Tongue (tissue), 3 donors: ENCODE measurements at places on chromosomes 4 and X. TPM values are rescaled to one million over a fixed set of nuclear protein-coding genes. Genes with fewer than 3 reads are reported as not detected.

HMX1 gene
- total RNA-seq = not detected

DNA sequence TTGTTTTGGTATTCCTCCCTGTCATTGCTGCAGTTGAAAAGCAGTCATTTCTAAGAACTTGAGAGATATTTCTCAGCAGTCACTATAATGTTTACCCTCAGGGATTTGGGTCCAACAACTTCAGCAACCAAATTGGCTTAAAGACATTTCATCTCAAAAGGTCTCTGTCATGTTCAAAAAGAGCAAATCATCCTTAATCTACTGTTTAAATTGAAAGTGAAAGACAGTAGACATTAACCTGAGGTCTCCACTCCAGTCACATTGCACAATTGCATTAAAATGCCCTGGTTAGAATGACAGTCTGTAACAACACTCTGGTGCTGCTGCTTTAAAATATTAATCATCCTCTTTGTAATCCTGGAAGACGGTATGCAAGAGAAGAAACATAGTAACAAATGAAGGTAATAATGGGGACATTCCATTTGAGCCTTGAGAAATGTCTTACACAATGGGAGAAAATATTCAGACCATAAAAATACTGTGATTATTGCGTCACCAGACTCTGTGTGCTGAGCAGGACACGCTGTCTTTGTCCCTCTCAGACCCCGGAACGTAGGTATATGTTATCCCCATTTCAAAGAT, 90.2 kb upstream of the UNC5C start:
- DNase-seq = no peak

PDGFC gene
- total RNA-seq = 25.8 TPM

FAM9C gene
- total RNA-seq = not detected

DNA sequence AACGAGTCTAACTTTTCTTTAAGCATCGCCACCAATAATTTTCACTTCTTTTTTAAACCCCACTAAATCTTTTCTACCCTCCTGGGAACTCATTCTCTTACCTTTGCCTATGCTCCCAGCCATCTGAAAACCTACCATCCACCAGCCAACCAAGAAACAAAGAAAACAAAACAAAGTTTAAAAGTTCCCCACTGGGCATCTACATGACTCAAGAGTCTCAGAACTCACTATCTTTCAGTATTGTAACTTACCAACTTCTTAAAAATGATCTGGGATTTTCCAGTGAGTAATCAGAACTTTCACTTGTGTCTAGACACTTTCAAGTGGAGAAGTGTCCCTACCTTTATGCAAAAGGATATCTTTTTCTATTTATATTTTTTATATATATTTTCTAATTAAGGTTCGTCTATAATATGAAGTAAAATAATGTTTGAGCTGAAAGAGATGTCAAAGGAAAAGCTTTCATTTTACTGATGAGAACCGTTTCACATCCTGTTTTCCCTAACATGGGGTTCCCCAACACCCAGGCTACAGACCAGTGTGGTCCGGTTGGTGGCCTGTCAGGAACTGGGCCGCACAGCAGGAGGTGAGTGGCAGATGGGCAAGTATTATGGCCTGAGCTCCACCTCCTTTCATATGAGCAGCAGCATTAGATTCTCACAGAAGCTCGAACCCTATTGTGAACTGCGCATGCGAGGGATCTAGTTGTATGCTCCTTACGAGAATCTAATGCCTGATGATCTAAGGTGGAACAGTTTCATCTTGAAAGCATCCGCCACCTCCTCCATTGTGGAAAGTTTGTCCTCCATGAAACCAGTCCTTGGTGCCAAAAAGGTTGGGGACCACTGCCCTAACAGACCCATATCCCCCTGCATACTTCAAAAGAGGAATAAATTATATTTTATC, 9.8 kb upstream of the TIGD2 start:
- DNase-seq = no peak

DNA sequence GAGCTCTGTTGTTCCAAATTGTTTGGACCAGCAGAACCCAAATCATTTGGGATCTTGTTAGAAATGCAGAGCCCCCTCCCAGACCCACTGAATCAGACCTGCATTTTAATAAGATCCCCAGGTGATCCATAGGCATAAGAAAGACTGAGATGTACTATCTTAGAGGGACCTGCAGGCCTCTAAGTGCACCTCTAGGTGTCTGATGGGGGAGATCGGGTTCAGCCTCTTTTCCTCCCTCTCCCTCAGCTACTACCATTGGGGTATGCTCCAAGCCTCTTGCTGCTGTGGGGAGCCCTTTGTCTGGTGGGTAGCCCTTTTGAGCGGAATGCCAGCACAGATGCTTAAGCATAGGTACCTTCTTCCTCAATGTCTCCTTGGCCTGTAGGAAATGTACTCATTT, 63.8 kb upstream of the RPS6KA3 start:
- DNase-seq = no peak

- no peak for DNase-seq
Observed at GRCh38 chr4:106065018-106065417, 169.7 kb downstream of the NPNT start.
